ENCODE measurements at places on chromosomes 7 and 10.

DNA sequence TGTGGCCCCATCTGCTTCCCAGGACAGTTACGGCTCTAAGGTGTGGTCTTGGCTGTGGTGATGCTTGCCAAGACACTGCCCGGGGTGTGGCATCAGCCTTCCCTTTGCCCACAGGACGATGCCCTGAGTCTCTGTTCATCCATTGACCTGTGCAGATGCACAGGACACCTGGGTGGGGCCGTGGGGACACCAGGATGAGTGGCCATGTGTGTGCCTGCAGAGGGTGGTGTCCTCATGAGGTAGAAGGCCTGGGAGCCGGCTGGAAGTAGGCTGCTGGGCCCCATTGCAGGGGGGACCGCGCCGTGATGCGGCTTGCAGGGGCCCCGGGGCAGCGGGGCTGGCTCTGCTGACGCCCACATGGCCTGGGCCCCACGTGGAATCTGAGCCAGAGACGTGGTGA lies 22.4 kb upstream of the PWWP2B start:
- DNase-seq, result no peak

DNA sequence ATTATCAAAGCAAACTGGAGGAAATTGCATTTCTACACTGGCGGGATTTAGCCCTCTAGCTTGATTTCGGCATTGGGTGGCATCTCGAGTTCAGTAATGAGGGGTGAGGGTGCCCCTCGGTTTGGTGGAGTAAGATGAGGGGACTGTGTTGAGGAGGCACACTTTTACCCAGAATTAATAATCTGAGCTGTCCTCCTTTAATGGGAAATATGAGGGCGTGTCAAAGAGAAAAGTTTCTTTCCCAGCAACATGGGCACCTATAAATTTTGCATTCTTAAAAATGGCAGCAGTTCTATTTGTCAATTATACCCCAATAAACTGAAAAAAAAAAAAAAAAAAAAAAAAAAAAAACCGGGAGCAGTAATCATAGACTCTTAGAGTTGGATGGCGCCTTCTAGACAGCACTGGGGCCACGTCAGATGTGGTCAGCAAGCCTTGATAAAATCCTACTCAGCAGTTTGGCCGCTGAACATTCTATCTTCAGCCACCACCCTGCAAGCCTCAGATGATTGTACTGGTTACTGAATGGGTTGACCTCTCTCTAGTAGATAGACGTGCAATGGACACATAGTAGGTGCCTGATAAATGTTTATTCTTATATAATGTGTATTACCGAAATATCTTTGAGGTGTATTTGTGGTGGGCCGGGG lies 931 bp downstream of the PAPSS2 start:
- no peak for DNase-seq

- DNase-seq, result no peak
Observed at GRCh38 chr7:74355091-74355490, 65.9 kb downstream of the CLIP2 start.

GRCh38 chr10:88042160-88043100 lies 179.0 kb downstream of the PTEN start:
- peak; percentile 5 for DNase-seq

- DNase-seq, result no peak
Observed at GRCh38 chr10:121338206-121338980, 259.9 kb downstream of the FGFR2 start.

DNA sequence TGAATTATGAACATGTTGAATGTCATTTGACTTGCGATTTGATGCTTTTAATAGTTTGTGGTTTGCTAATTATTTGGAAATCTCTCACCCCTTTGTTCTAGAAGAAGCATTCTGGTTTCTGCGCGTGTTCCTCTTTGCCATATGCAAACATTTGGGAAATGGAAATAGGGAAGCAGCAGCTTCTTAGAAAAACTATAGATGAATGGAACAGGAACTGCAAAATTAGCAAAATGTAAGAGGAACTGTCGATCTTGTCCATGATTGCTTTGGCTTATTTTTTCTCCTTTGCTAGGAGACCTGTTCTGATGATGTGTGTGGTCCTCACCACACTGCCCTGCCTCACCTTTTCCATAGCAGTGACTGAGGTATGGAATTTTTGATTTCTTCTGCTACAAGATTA lies 19.0 kb downstream of the TMEM236 start:
- DNase-seq, result no peak

GRCh38 chr10:1107679-1108078 lies 51.5 kb downstream of the WDR37 start:
- no peak for DNase-seq

DNA sequence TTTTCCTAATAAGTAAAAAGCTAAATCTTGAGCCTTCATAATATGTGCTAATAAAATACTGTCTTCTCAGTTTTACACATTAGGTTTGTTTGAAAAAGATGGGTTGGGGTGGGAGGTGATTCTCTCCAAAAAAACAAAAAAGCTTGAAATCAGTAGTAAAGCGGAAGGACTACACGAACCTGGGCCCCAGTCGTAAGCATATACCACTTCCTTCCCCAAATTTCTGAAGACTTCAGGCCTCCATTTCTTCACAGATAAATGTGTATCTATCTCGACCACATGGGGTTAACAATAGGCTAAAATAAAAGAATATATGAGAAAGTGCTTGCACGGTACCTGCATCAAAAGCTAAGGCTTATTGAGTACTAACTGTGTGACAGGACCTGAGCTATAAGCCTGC lies 51.6 kb upstream of the PAX2 start:
- DNase-seq, result no peak

- DNase-seq, result no peak
Observed at GRCh38 chr7:135348493-135348892, 114.9 kb downstream of the STRA8 start.

- DNase-seq, result no peak
Observed at GRCh38 chr10:65762311-65762710, 1163.5 kb upstream of the LRRTM3 start.

- no peak for DNase-seq
Observed at GRCh38 chr10:79073784-79074432, 5.1 kb downstream of the ZMIZ1 start.

- no peak for DNase-seq
Observed at GRCh38 chr7:45138433-45139267, 18.9 kb upstream of the RAMP3 start.

- DNase-seq, result no peak
Observed at GRCh38 chr10:49331431-49331830, 32.5 kb downstream of the C10orf71 start.

Data from NCI-H187 (cell line).